ENCODE measurements at places on chromosomes 6 and 20. TPM values are rescaled to one million over a fixed set of nuclear protein-coding genes. Genes with fewer than 3 reads are reported as not detected.

Gene TMEM14B
- 93.6 TPM for polyA plus RNA-seq

Gene RAB22A
- polyA plus RNA-seq: 10.7 TPM

Gene ECI2
- 43.7 TPM for polyA plus RNA-seq

DNA sequence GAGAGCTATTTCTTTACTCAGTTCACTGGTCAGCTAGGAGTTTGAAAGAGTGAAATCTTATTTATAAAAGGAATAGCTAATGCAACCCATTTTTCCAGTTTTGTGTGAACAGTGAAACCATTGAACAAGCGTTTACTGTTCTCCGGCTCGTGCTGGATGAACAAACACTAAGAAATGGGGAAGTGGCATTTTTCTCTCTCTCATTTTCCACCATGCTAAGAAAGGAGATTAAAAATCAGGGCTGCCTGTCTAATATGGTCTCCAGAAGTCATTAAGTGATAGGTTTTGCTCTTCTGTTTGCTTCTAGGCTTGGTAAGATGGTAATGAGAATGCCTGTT lies 774 bp upstream of the SFT2D1 start:
- H3K4me1 ChIP-seq: 0 out of 2 replicates have a peak, but pooled peaks cover 4% of the 10 kb centered on the region
- DNase-seq: no peak
- no peaks in the 10 kb centered on the region for H3K27me3 ChIP-seq
- no peak overlapping the region for H3K27ac ChIP-seq
- H3K36me3 ChIP-seq: no peaks in the 10 kb centered on the region
- H3K4me3 ChIP-seq: peak overlapping the region; percentile 82

DNA sequence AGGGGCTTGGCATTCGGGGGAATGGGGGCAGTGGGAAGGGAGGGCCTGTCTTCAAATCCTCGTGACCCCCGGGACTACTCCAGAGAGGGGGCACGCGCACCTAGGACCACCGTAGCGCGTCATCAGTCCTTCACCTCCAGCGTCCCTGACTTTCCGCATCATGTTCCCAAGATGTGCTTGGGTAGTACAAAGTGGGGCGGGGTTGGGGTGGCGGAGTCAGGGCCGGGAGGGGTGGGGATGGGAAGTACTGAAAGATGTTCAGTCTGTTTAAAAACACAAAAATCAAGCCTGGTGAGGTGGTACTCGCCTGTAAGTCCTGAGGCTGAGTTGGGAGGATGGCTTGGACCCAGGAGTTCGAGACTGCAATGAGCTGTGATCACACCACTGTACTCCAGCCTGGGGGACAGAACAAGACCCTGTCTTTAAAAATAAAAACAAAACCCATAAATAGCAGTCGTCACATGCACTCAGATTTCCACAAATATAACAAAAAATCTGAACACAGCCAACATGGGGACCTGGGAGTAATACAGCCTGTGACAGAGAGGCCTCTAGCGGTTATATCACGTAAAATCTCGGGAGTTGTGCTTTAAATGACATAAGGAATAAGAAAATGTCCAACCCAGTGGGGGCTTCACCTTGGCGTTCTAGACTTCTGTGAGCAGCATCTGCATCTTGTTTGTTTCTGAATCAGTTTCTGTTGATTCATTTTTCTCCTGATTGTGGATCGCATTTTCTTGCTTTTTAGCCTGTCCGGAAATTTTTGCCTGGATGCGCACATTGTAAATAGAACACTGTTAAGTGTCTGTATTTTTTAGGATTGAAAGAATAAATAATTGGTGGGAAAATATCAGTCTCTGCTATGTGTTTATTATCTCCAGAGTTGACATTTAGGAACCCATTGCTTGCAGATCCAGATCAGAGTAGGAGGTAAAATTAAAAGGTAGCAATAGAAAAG lies 698 bp upstream of the LRP11 start:
- peak overlapping the region; percentile 74 for H3K4me3 ChIP-seq
- H3K36me3 ChIP-seq: no peaks in the 10 kb centered on the region
- no peaks in the 10 kb centered on the region for H3K27me3 ChIP-seq
- peak overlapping the region; percentile 76 for H3K27ac ChIP-seq
